8988T (cell line): ENCODE measurements at places on chromosomes 1 and 21.

DNA sequence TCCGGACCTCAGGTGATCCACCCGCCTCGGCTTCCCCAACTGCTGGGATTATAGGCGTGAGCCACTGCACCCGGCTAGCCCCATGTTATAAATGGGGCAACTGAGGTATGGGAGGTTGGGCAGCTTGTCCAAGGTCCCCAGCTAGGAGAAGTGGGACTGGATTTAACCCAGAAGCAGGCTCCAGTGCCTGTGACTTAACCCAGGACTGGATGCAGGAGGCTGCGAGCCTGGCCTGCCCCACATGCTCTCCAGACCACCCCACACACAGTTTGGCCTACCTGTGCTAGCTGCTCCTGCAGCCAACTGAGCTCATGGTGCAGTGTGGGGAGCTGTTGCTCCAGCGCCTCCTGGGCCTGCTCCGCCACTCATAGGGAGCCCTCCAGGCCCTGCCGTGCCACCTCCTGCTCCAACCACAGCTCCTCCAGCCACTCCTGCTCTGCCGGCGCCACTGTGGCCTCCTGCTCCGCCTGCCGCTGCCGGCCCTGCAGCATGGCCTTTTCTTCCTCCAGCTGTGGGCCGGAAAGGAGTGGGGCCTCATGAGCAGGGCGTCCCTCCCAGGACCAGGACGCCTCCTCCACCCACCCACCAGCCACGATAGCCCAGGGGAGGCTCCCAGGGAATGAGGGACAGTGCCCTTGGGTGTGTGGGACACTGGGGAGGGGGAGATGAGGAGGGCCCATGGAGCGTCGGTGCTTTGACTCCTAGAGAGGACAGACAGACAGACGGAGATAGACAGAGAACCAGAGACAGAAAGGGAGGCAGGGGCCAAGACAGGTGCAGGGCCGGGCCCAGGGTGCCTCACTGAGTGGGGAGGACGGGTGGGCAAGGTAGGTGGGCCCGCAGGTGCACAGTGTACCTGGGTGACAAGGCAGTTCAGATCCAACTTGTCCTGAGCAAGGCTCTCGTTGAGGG lies 12.4 kb upstream of the NBPF1 start:
- no peak for DNase-seq

DNA sequence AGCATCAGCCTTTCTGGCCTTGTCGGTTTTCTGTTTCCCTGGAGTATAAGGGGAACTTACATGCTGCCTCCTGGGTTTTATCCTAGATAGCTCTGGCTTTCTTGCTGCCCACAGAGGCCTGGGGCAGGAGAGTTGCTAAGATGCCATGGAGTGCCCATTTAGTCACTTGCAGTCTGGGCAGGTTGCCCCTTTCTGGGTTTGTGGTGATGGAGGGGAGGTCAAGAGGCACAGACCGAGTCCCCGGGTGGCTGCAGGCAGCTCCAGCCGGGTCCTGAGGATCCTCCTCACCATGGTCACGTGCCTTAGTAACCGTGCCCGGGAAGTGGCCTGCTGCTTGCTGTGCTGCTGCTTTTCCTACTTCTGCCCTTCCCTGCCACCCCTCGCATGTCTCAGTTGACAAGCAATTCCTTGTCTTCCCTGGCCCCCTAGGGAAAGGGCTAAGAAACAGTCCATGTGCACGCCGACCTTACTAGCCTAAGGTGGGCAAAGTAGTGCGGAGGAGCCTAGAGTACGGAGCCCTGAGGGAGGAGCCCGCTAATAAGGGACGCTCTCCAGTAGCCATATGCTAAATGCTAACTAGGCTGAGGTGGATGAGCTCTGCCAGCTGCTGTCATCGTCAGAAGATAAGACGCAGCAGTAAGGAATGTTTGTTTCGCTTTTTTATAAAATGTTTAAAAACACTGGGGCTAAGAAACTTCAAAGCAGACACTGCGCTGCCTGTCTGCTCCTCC lies 34.8 kb downstream of the CLCA1 start:
- DNase-seq = no peak

GRCh38 chr1:92404661-92405060 lies 82.1 kb downstream of the GFI1 start:
- DNase-seq = no peak

DNA sequence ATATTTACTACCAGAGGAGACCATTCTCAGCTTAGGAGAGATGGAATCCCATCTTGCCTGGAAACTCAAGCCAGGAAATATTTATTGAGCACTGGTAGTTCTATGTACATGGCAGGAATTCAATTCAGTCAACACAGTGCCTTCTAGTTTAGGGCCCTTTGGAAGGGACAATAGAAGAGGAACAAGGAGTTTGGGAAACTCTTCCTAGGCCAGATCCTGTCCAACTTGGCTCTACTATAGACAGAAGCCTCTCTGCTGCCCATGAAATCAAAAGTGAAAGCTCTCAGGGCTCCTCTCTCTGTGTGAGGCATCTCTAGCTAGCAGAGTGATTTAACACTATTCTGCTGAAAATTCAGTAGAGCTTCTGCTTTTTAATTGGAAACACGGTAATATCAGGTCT lies 244.6 kb upstream of the MAP1LC3C start:
- DNase-seq = no peak

DNA sequence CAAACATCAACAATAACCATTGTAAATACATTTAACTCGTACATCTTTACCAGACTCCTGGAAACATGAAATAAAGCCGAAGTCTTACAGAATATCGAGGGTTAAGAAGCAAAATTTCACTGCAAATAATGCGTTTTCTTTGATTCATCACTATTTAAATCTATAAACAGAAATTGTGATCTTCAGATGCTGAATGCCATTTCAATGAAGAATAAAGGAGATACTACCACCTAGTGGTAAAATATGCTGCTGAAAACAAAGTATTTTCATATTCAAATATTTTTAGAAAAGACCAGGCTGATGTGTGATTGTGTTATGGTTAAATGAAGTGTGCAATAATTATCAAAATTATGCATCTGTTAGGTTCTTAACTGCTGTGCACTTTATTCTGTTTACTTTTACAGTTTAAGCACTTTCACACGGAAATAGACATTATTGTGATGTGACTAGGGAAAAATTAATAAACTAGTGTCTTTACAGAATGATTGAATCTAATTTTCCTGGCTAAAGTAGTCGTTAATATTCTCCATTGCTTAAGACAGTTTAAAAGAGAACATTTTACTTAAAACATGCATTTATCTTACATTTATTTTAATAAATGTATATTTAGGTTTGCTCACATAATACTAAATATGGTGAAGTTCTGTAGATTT lies 1093.1 kb downstream of the MRPL39 start:
- no peak for DNase-seq

GRCh38 chr1:219337588-219337987 lies 163.9 kb downstream of the LYPLAL1 start:
- no peak for DNase-seq

GRCh38 chr21:38821959-38822682 lies 16.4 kb downstream of the ETS2 start:
- no peak for DNase-seq

- DNase-seq = no peak
Observed at GRCh38 chr1:245673881-245674414, 519.2 kb downstream of the KIF26B start.

DNA sequence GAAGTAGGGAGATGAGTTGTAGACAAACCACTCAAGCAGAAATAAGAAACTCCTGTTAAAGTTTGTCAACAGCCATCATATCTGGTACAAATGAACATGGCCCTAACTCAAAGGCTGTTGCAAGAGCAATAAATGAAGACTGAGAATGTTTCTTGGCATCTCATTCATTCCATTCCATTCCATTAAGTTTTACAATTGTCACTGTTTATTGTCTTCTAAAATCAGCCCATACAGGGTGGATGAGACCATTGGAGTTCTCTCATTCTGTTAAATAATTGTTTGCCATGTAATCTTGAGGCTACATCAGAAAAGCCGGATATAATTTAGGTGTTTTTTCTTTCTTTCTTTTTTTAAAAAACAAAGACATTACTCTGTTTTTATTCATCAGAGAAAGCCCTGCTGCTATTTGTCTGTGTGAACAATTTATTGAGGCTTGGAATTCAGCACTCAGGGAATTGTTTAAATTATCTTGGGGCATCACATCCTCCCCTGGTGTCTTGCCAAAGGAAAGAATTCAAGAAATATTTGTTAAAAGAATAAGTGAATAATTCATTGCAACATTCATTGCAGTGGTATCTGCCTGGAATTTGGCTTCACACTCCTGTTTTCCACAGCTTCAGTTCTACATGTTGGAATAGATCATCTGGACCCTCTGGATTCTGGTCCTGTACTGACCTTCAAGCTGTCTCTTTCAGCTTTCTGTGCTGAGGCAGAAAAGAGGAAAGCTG lies 604.5 kb downstream of the PLPP3 start:
- no peak for DNase-seq

GRCh38 chr1:63107066-63107465 lies 215.3 kb upstream of the FOXD3 start:
- DNase-seq = no peak

- no peak for DNase-seq
Observed at GRCh38 chr1:159084152-159084551, 7.6 kb upstream of the AIM2 start.

DNA sequence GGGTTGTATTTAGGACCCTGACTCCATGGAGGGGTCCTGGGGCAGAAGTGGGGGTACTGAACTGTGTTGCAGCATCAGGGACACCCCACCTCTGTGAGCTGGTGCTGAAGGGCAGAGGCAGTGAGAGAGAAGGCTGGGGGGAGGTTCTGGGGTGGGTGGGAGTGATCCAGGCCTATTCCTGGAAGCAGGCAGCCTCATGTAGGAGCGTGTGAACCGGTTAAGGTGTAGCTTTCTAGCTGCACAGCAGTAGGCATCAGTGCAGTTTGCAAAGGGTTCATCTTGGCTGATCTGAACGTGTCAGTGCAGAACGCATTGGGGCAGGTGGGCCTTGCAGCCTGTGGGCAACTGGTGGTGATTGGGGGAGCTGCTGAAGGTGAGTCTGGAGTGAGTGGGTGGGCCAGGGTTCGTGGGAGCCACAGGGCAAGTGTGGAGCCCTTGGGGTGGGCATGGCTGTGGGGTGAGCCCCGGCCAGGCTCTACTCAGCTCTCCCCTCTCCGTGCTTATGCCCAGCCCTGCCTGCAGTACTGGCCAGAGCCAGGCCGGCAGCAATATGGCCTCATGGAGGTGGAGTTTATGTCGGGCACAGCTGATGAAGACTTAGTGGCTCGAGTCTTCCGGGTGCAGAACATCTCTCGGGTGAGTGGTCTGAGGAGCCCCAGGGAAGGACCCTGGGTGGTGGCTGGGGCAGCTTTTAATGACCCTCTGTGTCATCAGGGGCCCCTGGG lies 86.7 kb downstream of the PTPRU start:
- DNase-seq = no peak

DNA sequence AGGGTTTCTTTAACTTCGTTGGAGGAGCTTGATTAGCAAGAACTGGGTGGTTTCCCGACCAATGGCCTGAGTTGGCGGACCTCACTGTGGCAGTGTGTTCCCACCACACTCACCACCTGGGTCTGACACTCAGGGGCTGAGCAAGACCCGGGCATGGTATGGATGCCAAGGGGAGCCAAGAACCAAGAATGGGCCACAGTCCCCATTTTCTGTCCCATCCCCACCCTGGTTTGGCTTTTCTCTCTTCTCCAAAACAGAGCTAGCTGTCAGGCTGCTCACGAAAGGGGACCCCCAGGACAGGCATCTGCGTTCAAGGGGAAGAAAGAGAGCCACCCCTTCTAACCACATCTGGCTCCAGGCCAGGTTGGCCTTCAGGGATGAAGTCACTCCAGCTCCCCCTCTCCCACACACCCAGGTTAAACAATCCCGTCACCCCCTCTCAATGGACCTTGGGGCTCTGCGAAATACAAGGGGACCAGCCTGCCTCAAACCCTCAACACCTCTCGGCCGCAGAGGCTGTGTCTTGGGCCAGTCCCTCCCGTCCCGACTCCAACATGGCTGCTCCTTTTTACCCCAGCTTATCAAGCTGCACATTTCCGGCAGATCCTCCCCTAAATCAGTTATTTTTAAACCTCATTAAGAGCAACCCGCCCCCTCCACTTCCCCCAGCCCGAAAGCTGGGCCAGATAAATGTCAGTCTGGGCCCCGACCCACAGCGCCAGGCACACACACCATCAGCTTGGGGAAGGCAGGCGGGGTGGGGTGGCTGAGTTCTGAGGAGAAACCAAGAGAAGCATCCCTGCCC lies 3.4 kb downstream of the TAGLN2 start:
- DNase-seq = no peak

DNA sequence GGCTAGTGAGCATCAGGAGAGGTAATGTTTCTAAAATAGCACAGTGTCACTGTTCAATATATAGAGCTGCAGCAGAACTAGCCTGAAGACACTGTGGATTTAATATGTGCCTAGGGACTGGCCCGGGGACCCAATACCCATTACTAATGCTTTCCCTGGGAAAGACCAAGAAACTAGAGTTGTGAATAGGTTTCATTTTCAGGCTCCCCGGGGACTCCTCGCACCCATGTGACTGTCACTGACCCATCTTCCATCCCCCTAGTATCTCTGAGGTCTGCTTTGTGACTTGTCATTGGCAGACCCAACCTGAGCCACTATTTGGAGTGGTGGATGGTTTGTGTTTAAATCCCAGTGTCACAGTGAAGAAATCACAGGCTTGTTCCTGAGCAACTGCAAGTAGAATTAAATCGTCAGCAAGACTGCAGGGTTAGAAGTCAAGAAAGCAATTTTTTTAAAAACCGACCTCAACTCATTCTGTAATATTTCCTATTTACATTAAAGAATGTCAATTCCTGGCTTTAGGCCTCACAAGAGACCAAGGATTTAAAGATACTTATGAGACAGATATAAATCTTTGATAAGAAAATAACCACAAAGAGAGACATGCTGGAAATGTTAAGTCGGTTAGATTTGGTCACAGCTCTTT lies 130.0 kb upstream of the TNR start:
- no peak for DNase-seq

- no peak for DNase-seq
Observed at GRCh38 chr21:32921632-32922230, 104.0 kb upstream of the OLIG2 start.

DNA sequence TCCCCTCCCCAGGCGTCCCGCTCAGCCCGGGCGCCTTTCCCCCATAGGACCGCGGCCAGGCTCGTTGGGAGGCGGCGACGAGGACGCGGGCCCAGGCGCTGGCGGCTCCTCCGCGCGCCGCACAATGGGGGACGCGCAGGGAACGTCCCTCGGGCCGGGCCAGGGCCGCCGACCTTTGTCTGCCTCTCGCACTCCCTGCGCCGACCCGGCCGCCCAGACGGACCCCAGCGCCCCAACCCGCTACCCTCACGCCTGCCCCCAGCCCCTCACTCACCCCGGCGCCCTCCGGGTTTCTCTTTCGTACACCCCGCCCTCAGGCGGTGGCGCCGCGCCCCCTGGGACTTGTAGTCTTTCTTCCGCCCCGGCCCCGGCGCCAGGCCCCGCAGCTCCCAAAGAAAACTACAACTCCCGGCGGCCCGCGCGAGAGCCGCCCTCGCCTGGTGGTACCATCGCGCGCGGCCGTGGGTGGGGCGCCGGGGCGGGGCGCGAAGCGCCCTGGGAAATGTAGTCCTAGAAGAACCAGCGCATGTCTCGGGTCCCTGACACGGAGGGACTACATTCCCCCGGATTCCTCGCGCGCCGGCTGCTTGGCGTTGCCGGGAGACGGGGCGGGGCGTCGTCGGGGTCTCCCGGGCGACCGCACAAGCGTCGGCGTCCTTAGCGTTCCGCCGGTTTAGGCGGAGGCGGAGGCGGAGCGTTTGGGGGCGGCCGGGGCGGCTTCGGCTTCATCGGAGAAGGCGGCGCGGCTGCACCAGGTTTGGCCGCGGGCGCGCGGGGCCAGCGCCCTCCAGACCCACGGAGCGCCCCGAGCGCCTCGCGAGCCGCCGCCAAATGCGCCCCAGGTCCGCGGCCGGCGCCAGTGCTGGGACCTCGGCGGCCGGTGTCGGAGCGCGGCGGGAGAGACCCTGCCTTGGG lies at the start of gene C1orf159:
TSS of gene C1orf159 (minus strand) at position 304 of the 915 bp plus-strand sequence. CDS start 24,546 bp downstream, outside the sequence.
- peak; percentile 96 for DNase-seq
